ENCODE measurements at places on chromosomes 6 and 20. TPM values are rescaled to one million over a fixed set of nuclear protein-coding genes. Genes with fewer than 3 reads are reported as not detected.

DNA sequence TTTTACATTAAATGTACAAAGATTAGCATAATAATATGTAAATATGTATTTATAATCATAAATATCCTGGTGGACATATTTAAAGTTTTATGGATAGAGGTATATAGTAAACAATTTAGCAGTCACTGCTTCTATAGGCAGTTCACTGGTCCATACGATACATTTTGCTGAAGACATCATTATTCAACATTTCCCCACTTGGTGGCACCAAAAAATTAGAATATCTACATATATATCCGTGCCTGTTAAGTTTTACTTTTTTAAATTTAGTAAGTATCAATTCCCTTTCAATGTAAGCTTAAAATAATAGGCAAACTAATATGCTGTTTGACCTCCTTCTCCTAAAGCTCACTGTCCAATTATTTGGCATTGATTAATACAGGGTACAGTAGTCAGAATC lies 64.2 kb downstream of the LMBRD1 start:
- DNase-seq, result no peak

GRCh38 chr6:10451828-10452509 lies 37.1 kb upstream of the TFAP2A start:
- no peak for DNase-seq

DNA sequence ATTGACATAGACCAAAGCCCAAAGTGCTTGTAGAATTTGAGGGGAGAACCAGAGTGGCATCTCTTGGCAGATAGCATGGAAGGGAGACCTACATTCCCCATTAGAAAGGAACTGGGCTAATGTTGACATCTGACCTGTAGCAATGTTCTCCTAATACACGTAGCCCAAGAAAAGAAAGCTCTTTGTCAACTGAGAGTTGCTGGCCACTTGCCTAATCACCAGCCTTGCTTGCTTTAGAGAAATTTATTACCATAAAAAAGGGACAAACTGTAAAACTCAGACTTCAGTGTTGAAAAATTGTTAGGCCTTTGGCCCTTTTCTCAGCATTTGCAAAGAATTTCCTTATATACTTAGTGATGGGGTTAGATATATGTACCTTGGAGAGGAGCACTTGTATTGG lies 777.5 kb downstream of the MAFB start:
- DNase-seq, result no peak

- DNase-seq, result no peak
These were observed 56.0 kb downstream of the TGM2 start for GRCh38 chr20:38108986-38109541.

GRCh38 chr6:120899932-120900331 lies 434.3 kb downstream of the TBC1D32 start:
- DNase-seq, result no peak

DNA sequence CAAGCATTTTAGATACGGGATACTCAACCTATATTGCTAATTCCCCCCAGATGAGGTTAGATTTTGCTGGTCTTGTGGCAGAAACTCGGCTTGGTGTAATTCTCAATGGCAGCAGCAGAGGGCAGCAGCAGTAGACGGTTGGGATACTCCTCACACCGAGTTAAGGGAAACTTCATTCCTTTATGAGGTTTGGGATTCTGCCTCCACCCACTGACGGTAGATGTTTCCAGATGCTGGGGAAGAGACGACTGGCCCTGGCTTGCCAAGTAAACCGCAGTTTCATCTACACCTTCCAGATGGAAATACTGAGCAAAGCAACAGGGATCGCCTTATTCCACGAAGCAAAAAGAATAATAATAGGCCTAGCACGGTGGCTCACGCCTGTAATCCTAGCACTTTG lies 8.2 kb upstream of the TBC1D7 start:
- DNase-seq, result peak; percentile 77

- no peak for DNase-seq
These were observed 308.9 kb downstream of the HDGFL1 start for GRCh38 chr6:22878324-22878701.

- no peak for DNase-seq
These were observed 73.4 kb downstream of the GMPR start for GRCh38 chr6:16311763-16312162.

GRCh38 chr6:160161647-160161986 lies 40.0 kb downstream of the SLC22A1 start:
- no peak for DNase-seq

- no peak for DNase-seq
These were observed 32.9 kb downstream of the NUDT3 start for GRCh38 chr6:34359418-34360158.

OPRL1 gene
- total RNA-seq, result 18.0 TPM

DNA sequence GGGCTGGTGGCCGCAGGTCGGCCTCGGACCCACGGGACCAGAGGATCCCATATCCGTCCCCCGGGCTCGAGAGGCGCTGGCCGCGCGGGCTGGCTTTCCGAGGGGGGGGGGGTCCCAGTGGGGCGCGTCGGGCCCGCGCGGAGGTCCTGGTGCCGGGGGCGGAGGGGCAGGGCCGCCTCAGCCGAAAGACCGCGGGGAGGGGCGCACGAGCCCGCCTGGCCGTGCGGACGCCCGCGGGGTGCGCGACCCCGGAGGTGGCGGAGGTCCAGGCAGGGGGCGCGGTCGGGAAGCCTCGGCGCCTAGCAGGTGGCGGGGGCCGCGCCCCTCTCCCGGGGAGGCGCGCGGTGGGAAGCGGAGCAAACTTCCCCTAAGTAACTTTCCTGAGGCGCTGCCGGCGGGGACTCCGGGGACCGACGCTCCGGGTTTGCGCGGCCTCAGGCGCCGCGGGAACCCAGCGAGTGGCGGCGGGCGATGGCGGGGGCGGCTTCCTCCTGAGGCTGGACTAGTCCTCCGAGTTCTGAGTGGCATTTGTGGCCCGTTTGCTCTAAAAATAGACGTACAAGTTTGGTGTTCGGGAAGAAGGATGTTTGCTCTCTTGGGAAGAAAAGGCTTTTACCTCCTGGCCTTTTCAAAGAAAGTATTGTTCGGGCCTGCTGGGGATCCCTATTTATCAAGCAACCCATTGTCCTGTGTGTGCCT lies 26.5 kb upstream of the BTBD3 start:
- DNase-seq, result peak; percentile 64

DNA sequence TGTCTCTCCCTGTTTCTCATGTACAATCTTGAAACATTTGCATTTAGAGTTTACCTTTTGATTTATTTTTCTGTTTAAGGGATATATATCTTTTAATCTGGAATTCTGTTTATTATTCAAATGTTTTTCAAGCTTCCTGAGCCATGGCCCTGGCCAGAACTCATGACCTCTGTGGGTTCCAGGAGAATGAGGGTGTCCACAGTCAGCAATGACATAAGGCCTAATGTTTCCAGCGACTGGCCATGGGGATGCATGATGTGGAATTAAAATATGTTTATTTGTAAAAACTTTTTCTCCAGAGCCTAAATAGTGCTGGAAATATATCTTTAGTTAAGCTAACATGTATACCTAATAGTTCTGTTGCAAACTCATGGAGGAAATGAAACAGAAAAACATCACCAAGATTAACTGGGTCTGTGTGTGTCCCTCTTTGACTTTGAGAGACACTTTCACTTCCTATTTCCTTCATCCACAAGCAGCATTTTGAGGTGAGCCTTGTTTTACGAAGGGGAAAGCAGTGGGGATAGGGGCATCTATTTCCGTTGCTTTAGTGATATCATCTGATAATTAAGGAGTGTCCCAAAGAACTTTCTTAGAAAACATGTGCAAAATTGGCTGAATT lies 87.6 kb downstream of the SMOC2 start:
- DNase-seq, result no peak

LRRC73 gene
- 14.2 TPM for total RNA-seq

- DNase-seq, result no peak
These were observed 3.7 kb upstream of the CD2AP start for GRCh38 chr6:47473791-47474346.

- DNase-seq, result no peak
These were observed 27.1 kb upstream of the SYNCRIP start for GRCh38 chr6:85669735-85670194.

DNA sequence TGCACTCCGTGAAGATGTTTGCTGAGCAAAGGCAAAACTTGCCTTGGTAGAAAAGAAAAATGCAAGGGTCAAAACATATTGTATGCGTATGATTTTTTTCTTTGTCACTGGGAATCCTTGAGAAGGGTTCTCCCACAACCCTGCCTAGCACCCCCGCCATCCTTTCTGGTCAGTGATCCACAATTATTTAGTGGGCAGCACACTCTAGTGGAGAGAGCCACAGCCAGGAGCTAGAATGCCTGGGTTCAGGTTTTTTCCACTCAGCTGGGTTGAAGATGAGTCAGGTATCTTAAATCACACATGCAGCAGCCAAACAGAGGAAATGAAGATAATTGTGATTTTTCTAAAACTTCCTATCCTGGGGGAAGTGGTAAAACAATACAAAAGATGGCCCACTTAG lies 243.1 kb downstream of the PKHD1 start:
- DNase-seq, result no peak

MYBL2 gene
- total RNA-seq, result 0.21 TPM

GRCh38 chr20:32237419-32237818 lies 29.7 kb downstream of the POFUT1 start:
- no peak for DNase-seq

C20orf144 gene
- not detected for total RNA-seq

CALHM4 gene
- total RNA-seq, result not detected

LCA5 gene
- 10.8 TPM for total RNA-seq

DNA sequence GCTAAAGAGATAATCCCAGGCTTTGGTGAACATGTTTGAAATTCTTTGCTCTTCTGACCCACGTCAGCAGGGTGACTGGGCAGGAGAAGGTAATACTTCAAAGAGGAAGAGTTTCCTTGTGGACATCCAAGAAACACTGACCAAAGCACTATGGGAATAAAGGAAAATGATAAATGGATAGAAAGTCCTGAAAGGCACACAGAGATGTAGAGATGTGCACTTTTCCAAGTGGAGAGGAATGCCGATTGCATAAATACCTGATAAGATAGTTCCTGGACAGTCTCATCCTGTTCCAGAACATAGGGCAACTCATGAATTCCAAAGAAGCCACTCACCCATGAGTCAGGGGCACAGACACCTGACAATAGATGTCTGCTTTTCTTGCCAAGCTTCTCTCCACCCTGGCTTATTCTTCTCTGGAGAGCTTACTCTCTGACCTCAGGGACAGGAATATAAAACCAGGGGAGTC lies 191.3 kb upstream of the FOXA2 start:
- DNase-seq, result no peak

- no peak for DNase-seq
These were observed 68.9 kb downstream of the TBC1D7 start for GRCh38 chr6:13259393-13259792.

DNA sequence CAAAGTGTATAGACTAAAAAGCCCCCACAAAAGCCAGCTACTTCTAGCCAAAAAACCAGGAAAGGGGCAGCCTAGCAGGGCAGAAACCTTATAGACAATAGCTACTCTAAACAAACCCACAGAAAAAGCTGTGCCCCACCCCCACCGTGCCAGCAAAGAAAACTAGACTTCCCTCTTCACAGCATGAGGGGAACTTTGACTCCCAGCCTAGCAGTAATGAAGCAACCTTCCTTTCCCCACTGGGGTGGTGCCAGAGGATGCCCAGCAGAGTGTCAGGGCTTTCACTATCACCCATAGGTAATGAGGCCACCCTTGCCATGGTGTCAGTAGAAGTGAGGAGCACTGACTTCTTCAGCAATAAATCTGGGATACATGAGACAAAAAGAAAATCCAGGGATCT lies 99.0 kb upstream of the LGSN start:
- DNase-seq, result no peak

GRCh38 chr20:57893366-57893999 lies 183.7 kb upstream of the PMEPA1 start:
- DNase-seq, result no peak

GRCh38 chr6:15317934-15318902 lies 72.3 kb downstream of the JARID2 start:
- DNase-seq, result no peak

DNA sequence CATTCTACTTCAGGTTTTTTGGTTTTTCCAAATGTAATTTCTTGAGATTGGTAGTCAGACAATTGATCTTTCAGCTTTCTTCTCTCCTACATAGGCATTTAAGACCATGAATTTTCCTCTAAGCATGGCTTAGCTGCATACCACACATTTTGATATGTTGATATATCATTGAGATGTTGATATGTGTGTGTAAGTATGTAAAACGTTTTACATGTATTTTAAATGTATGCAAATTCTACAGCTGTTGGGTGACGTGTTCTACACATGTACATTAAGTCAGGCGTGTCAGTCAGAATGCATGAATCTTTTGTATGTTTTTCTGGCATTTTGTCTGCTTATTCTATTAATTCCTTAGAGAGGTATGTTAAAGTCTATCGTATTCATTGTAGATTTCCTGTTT lies 228.2 kb downstream of the CDH26 start:
- DNase-seq, result no peak

DDX39B gene
- 218 TPM for total RNA-seq

PEDS1 gene
- total RNA-seq, result 23.4 TPM

GRM1 gene
- total RNA-seq, result 15.8 TPM

GRCh38 chr20:63233924-63234323 lies 1.8 kb upstream of the BIRC7 start:
- no peak for DNase-seq

GRCh38 chr6:89562093-89562973 lies 76.2 kb downstream of the LYRM2 start:
- DNase-seq, result peak; percentile 42

DNA sequence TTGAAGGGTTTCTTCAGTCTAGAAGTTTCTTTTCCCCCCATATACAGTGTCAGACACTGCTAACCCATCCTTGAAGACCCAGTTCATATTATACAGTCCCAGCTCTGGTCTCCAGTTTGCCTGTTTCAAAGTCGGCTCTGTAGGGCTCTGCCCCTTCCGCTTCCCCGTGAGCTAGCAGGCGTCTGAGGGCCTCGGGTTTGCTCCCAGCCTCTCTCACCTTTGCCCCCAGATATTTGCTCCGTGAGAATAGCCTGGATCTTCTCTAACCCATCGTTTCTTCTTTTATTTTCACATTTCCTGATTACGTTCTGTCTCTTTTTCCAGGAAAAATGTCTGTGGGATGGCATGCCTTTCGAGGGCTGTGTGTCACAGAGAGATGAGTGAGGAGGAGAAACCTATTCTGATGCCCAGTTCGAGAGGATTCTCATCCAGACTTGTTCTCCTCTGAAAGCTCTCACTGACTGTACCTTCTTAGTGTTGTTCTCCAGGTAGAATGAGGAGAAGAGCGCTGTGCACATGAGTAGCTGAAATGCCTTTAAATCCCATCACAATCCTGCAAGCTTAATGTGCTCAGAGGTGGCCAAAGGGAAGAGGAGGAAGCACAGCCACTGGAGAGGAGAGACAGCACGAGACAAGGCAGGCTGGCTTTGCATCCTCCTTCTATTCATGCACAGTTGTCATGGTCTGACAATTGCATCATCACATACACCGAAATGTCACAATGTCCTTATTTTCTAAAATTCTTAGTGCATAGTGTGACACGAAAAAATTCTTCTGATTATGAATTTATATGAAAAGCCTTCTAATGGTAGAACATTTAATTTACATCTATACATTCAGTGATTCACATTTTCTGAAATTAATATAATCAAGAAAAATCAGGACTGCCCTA lies 171.1 kb downstream of the FOXA2 start:
- DNase-seq, result no peak

DNA sequence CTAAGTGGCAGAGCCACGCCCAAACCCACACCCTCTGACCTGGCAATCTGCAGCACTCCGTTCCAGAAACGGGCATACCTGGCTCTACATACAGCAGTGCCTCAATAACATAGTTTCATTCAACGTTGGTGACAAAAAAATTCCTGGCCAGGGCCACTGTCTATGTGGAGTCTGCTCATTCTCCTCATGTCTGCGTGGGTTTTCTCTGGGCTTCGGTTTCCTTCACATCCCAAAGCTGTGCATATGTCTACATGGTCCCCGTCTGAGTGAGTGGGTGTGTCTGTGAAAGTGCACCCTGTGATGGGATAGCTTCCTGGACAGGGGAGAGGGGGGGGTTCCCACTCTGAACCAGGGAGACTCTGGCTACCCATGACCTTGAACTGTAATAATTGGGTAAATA lies 2.1 kb downstream of the KIAA0319 start:
- DNase-seq, result no peak

Data from dorsolateral prefrontal cortex (tissue), 122 donors.